NCI-H1417 (cell line): ENCODE measurements at places on chromosomes 3 and 15.

- DNase-seq = peak; percentile 67
These were observed 451 bp downstream of the ONECUT1 start for GRCh38 chr15:52789601-52790168.

GRCh38 chr15:94930960-94931359, 699.6 kb downstream of the MCTP2 start:
- no peak for DNase-seq

GRCh38 chr3:78974181-78974790, 793.5 kb downstream of the ROBO1 start:
- no peak for DNase-seq

DNA sequence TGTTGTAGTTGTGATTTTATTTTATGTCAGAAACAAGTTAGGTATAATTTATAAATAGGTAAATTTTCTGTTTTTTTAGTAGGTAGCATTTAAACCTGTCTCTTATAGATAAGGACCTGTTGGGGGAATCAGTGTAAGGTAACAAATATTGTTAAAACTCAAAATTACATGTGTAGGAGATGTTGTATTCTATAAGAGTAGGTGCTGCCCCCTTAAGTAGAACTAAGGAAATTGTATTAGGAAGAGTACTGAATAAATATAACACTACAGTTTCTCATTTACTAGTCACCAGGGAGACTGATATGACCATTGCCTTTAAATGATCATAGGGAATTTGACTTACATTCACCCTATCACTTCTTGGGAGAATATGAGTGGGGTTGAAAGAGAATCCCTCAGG, 31.2 kb downstream of the SLC25A36 start:
- DNase-seq = no peak

DNA sequence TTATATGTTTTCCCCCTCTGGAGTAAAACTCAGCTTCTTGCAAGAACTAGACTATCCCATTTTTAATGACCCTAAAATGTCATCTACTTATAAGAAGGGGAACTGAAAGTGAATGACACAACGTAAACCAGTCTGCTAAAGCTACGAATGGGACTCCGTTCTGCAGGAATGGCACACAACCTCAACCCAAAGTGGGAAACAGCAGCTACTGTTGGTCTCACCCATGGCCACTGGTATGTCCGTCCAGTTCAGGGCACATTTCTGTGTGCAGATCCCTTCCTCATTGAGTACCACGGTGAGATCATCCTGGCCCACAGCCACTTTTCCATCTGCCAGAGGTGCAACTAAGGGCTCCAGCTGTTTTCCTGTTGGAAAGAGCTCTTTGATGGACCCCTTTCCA, 23.8 kb downstream of the VPS39 start:
- DNase-seq = no peak

DNA sequence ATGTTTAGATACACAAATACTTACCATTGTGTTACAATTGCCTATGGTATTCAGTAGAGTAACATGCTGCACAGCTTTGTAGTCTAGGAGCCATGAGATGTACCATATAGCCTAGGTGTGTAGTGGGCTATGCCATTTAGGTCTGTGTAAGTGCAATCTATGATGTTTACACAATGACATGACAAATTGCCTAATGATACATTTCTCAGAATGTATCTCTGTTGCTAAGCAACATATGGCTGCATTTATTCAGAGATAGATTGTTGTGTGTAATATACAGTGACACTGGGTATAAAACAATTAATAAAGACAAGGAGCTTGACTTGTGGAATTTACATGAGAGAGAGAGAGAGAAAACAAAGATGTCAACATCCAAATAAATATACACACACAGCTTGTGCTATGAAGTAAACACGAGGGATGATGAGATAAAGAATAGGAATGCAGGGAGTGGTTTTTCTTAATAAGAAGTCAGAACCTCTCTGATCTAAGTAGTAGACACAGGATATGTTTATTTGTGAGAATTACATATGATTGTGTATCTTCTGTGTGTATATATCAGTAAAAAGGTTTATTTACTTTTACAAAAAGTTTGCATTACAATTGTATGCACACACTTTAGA, 110.0 kb downstream of the KCNAB1 start:
- DNase-seq = peak; percentile 97

DNA sequence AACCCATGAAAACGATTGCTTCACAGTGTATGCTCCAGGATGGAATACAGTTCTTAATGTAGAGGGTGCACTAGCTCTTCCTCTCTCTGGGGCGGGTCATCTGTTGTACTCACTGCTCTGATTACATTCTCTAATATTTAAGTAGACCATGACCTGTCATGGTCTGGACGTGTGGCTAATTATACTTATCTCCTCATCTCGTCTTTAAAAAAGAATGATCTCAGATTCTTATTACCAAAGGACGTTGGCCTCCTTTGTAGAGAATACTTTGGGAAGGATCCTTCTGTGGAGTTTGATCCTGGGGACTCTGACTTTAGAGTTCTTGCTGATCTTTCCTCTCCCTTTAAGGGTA, 48.4 kb upstream of the TRAK1 start:
- DNase-seq = no peak

DNA sequence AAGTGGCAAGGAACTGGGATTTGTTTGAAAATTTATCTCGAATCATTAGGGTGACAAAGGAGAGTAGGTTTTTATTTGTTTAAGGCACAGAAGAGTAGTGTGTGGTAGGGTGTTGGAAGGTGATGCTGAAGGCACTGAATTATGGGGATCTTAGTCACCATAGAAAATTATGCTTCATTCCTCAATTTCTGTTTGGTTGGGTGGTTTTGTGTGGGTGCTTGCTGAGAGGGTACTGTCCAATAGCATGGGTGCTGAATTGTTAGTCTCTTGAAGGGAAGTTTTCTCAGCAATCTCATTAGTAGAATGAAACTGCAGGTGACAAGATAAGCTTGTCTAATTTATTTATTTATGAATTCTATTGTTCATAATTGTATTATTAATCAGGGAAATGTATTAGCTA, 610.9 kb downstream of the AGBL1 start:
- no peak for DNase-seq

- DNase-seq = no peak
These were observed 33.7 kb downstream of the THRB start for GRCh38 chr3:24460974-24461373.

GRCh38 chr3:67655364-67656121, 1.1 kb upstream of the SUCLG2 start:
- DNase-seq = no peak

DNA sequence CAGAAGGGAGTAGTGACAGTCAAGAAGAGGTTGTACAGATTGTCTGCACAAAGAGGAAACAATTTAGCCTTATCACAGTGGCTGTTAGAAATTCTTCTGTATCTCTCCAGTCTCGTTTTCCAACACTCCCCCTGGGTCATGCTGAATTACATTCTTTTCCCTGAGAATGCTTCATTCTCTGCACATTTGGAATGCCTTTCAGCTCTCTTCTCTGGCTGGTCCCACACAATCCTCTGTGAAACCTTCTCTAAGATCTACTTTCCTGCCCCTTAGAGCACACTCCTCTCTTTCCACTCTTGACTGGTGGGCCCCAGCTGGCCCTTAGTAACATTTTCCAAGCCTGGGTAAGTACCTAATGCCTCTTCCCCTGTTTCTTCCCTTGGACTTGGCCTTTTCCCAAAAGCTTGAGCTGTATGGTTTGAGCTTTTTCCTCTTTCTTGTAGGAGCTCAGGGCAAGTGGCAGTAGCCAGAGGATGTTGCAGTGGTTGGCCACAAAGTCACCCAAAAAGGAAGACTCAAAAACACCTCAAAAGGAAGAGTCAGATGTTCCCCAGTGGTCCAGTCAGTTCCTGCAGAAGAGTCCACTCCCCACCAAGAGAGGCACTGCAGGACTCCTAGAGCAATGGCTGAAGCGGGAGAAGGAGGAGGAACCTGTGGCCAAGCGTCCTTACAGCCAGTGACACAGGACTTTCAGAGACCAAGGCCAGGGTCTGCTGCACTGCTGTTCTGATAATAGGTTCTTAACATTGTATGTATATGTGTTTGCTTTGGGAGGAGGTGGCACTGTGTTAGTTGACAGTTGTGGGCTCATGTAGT, 25.7 kb downstream of the HMCES start:
- DNase-seq = no peak

DNA sequence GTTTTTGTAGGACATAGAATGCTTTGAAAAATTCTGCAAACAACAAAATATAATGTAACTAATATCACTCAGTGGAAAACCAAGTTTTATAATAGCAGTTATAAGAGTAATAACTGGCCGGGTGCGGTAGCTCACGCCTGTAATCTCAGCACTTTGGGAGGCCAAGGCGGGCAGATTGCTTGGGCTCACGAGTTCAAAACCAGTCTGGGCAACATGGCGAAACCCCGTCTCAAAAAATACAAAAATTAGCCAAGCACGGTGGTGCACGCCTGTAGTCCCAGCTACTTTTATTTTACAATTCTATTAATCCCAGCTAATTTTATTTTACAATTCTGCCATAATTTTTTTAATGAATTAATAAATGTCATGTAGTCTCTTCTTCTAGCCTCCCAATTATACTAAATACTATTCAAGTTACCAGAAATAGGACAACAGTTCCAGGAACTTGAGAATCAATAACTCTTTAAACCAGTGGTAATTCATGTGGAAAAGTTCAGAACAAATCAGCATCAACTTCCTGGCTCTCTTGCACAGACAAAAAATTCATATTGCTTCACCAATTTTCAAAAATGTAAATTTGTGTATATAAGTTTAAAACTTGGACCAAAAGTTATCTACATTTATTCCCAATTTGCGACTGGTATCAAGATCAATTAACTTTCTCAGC, 2.2 kb downstream of the DENND4A start:
- DNase-seq = no peak
